Fibroblast of lung (primary cell): ENCODE measurements at places on chromosomes 5 and 9. TPM values are rescaled to one million over a fixed set of nuclear protein-coding genes. Genes with fewer than 3 reads are reported as not detected.
A peak's percentile ranks its signal among the peaks of the same experiment; 100 is the strongest.

Gene EXOSC2
- total RNA-seq: 22.0 and 27.7 TPM in 2 replicates

DNA sequence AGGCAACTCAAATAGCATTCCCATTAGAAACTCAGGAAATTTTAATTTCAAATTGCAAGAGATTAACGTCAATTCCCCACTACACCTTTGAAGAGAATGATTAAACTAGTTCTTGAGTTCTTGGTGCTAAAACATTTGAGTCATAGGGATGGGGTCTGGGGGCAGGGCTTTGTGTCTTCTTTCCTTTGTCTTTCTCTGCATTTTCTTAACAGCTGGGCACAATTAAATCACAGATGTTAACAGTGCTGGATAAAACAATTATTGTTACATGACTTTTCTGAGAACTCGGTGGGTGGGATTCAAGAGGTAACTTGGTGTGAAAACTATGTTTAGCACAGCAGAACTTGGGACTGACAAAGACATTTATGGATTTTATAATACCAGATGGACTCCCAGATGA, 351.9 kb upstream of the TNC start:
- no peaks in the 10 kb centered on the region for H3K27me3 ChIP-seq
- no peak overlapping the region for H3K4me3 ChIP-seq
- DNase-seq: no peak

GRCh38 chr5:160694896-160695295, 157.1 kb downstream of the ATP10B start:
- no peak overlapping the region for H3K27ac ChIP-seq
- H3K4me3 ChIP-seq: no peak overlapping the region
- no peaks in the 10 kb centered on the region for H3K27me3 ChIP-seq
- no peaks in the 10 kb centered on the region for H3K36me3 ChIP-seq

GRCh38 chr5:111168608-111169007, 55.6 kb upstream of the CAMK4 start:
- no peak overlapping the region for H3K27ac ChIP-seq
- no peaks in the 10 kb centered on the region for H3K4me1 ChIP-seq
- H3K27me3 ChIP-seq: no peaks in the 10 kb centered on the region
- H3K4me3 ChIP-seq: no peak overlapping the region
- H3K36me3 ChIP-seq: no peaks in the 10 kb centered on the region

DNA sequence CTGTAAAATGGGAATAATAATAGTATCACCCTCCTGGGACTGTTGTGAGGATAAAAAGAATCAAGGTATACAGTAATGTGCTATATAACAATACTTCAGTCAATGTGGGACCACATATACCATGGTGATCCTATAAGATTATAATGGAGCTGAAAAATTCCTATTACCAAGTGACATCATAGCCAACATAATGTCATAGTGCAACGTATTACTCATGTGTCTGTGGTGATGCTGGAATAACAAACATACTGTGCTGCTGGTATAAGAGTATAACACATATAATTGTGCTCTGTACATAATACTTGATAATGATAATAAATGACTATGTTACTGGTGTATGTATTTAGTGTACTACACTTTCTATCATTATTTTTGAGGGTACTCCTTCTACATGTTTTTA, 38.1 kb downstream of the LIFR start:
- no peaks in the 10 kb centered on the region for H3K27me3 ChIP-seq
- H3K36me3 ChIP-seq: peaks cover 11% of the 10 kb centered on the region
- H3K4me3 ChIP-seq: no peak overlapping the region
- DNase-seq: peak; percentile 26
- H3K27ac ChIP-seq: no peak overlapping the region
- H3K4me1 ChIP-seq: no peaks in the 10 kb centered on the region

DNA sequence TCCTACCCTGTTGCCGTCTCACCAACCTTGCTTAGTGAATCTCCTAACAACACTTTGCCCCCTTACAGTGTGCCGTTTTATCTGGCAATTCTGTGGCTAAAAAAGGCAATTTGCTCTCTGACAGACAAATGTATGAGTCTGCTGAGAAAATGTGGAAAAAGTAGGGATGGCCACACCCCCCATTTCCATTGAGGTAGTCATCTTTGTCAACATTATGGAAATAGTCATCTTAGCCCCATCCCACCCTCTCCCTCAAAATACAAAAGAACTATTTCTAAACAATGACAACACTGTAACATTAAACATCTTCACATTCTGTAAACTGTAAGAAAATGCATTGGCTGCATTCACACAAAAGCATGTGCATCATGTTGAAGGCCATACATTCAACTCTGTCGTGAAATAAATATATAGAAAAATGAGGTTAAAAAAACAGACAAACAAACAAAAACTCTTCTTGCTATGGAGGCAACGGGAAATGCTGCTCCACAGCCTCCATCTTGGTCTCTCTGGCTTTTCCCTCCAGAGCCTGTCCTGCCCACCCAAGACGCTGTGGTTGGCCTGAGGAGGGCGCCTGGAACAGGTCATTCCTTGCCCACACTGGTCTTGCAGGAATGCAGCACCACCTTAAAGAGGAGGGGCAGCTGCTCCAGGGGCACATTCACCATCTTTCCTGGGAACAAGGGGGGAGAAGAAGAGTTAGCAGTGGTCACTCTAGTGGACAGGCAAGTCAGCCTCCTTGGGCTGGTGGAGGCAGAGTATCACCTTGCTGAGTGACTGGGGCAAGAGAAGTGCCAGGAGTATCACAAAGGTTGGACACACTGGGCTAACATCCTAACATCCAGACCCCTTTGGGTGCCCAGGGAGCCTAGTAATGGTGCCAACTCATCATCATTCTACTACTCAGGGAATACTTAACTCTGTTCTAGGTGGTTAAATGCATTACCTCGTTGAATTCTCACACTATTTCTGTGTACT, 15.2 kb upstream of the NR5A1 start:
- H3K27me3 ChIP-seq: peaks cover 12% of the 10 kb centered on the region
- H3K4me1 ChIP-seq: no peaks in the 10 kb centered on the region
- no peak overlapping the region for H3K4me3 ChIP-seq
- DNase-seq: no peak
- no peaks in the 10 kb centered on the region for H3K36me3 ChIP-seq

DNA sequence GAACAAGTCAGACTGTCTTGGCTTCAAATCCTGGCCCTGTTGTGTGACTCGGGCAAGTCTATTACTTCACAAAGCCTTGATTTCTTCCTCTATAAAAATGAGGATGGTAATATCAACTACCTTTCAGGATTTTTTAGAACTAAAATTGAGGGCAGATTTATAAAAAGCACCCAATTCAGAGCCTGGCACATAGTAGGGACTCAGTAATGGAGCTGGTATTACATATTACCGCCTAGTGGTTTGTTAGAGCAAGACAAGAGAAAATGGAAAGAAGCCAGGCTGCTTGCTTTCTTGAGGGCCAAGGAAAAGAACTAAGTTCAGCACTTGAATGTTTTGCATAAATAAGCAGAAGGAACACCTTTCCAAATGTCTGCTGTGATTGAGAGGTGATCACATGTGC, 19.4 kb downstream of the ZNF346 start:
- no peak overlapping the region for H3K27ac ChIP-seq
- no peak for DNase-seq
- no peaks in the 10 kb centered on the region for H3K4me1 ChIP-seq
- H3K4me3 ChIP-seq: no peak overlapping the region
